GDM1 (cell line): ENCODE measurements at places on chromosomes 3 and 15.

DNA sequence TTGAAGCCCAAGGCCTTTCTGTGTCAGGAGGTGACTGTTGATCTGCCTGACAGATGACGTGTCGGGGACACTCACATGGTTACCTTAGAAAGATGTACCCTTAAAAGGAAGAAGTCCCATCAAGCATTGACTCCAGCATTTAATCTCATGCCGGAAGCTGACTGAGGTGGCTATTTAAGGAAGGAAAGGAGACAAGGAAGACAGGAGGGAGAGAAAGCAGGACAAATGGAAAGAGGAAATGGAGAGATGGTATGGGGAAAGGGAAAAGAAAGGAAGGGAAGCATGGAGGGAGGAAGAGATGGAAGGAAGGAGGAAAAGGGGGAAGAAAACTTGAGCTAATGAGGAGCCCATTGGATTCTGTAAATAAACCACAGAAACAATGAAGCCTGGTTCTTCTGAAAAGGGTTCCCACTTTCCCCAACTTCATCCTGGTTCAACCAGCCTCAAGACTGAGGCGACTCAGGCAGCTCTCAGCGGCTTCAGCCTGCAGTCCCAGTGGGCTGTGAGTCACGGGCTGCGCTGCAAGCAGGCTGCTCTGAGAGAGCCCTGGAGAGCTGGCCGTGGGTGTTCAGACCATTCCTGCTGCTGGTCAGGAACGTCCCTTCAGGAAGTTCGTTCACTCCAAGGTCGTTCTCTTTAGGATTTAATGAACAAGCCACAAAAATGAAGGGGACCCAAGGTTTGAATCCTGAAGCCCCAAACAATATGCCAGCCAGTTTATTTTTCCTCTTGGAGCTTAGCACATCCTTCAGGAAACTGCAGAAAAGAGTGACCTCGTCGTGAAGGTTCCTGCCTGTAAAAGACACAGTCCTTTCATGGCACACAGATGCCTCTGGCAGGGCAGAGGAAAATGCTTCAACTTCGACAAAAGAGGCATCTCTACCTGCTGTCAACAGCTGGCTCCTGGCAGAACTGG lies 69.6 kb upstream of the THBS1 start:
- no peak for DNase-seq

GRCh38 chr15:25176991-25177954 lies 222.5 kb downstream of the SNRPN start:
- no peak for DNase-seq

DNA sequence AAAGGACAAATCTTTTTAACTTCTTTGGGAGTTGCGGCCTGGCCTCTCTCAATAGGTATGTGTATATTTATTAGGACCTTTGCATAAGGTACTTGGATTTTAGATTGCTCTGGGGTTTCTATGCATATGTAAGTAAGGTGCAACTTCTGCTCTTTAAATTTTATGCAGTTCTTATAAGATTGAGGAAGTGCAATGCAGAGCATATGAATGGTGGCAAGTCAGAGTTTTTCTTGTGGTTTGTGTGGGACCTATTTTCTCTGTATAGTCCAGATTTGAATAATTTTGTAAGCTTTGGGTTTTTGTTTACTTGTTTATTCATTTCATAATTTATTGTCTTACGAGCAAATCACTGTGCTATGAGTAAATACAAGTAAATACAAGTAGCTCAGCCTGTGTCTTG lies 101.5 kb downstream of the ATG7 start:
- DNase-seq, result no peak

- DNase-seq, result no peak
Measured at GRCh38 chr15:54564166-54564565, 585.9 kb downstream of the UNC13C start.

DNA sequence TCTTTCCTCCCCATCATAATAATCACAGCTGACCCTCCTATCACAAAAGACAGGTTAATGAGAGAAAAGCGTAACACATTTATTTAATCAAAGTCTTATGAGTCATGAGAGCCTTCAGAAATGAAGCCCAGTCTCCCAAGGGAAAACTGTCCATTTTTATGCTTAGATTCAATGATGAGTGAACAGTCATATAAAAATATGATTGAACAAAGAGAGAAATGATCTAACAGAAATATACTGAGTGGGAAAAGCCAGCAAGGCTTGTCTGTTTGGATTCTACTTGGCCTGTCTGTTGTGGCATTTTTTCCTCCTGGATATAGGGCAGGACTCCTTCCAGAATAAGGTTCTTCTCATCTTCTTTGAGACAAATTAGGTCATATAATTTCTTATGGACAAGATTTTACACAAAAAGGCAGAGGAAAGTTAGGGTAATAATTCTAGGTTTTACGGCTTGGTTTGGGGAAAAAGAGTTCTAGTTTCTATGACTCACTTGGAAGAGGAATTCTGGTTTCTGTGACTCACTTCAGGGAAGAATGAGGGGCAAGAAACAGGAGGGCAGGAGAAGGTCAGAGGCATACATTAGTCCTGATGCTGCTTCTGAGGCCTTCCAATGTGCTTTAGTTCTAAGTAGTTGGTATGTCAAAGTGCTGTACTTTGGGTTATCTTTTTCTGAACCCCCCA lies 534.2 kb downstream of the ZIC1 start:
- DNase-seq, result no peak

DNA sequence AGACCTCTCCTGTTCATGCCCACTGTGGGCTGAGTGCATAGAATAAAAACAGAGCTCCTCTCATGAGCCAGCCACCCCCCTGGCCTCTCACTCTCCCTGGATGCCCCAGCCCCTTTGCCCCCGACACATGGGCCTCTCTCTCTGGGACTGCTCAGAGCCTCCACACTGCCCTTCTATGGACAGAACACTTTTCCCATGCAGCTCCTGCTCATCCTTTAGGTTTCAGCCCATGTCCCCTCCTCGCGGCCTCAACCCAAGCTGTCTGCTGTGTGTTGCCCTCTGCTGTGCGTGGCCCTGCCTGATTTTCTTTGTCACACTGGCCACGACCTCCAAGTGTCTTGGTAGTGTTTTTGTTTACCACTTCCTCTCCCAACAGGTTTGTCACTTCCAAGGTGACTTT lies 20.7 kb upstream of the PRR23E start:
- DNase-seq, result no peak

GRCh38 chr3:114427285-114428043 lies 133.6 kb downstream of the TIGIT start:
- no peak for DNase-seq

GRCh38 chr3:78881501-78881900 lies 886.3 kb downstream of the ROBO1 start:
- DNase-seq, result no peak

DNA sequence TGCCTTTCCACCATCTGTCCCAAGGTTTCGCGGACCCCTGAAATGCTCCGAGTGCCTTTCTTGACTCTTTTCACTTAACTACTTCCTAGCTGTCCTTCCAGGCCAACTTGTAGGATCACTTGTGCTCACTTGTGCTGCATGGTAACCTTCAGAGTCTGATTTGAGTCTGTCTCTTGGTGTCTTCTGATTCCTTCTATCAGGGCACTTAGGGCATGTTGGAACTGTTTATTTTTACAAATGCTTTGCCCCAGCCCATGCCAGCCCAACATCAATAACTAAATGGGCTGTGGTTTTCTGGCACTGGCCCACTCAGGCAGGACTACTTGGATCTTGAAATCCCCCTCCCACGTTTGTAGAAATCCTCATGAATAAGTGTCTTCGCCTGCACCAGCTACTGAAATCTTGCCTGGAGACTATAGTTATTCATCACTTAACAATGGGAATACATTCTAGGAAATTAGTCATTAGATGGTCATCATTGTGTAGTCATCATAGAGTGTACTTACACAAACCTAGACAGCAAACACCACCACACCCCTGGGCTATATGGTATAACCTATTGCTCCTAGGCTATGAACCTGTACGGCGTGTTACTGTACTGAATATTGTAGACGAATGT lies 123.1 kb upstream of the STRIT1 start:
- no peak for DNase-seq

DNA sequence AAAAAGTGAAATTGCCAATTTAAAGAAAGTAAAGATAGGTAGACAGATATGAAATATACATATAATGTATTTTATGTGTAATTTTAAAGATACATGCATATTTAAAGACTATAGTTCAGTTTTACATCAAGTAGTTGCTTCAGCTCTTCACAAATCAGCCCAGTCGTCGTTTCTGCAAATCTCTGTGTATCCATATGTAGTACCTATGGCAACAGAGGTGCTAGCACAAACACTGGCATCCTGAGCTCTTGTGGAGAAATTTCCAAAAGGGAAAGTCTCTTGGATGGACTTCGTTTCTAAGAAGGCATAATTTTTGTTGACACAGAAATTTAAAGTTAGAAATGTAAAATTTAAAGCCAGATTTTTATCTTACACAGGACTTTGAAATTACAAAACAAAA lies 1284.7 kb downstream of the ROBO1 start:
- DNase-seq, result no peak

DNA sequence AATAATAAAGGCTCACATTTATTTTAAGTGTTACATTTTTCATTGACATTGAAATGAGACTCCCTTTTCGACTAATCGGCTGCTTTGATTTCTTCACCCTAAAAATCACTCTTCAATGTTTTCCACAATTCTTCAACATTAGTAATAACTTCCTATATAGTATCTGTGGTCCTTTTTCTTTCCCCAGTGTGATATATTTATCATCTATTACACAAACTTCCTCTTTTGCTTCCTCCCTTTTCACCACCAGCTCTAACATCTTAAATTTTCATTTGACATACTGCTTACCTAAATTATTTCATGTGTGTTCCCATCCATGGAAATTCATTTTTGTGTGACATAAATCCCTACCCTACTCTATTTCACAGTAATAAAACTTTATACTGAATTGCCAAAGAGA lies 244.4 kb downstream of the TIGIT start:
- DNase-seq, result no peak

DNA sequence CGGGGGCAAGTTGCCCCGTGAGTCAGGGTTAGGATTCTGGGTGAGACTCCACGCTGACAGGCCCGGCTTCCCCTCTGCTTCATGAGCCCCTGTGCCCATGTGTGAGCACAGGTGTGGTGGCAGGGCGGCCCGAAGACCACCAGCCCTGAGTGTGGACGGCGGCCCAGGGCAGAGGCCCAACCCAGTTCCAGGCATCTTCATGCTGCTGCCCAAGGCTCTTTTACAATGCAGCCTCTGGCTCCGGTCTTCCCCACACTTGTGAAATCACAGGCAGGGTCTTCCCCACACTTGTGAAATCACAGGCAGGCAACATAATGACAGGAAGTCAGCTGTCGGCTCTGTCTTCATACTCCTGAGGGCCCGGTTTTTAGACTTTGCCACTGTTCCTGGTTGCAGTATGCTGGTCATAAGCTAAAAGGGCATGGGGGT lies 78.8 kb downstream of the AAGAB start:
- DNase-seq, result no peak

DNA sequence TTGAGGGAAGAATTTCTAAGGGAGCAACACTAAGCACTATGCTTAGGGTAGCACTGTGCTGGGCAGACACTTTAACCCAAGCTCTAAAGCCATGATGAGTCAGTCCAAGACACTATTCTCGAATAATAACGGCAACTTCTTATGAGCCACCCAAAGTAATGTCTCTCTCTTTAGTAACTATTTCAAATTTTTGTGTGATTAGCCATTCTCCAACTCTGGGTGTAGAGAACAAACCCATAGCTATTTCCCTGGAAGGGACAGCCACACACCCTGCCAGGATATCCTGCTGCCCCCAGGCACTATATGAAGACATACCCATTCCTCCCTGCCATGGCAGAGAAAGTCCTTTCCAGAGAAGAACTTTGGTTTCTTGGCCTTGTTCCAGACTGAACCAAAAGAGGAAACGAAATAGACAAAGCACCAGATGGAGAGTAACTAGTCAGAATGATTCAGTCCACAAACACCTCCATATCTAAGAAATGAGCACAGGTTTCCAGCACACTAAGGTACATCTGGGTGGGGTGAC lies 384.9 kb upstream of the THBS1 start:
- no peak for DNase-seq

DNA sequence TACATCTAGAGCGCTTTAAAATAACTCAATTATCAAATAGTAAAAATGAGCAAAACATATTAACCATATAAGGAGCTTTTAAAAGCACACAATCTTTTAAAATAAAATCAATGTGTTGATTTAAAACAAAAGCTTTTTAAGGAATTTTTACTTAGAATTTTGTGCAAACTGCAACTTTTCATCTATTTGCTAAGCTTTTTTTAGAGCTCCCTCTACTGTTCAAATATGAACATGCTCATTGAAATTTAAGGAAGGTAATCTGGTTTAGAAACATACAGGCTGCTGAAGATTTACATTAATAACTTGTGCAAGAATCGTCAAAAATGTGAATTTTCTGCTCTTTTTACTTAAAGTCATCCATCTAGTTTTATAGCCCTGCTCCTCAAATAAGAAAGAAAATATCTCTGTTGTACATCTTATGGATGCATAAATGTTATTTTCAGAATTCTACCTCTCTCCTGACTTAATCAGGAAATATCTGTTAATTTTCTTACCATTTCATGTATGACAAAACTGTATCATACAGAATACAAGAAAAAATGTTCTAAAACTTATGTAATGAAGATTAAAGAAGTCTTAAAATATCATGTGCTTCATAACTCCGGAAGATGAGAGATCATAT lies 469.4 kb upstream of the ROBO2 start:
- DNase-seq, result no peak

- DNase-seq, result no peak
Measured at GRCh38 chr15:62075595-62076277, 9.0 kb downstream of the C2CD4A start.

DNA sequence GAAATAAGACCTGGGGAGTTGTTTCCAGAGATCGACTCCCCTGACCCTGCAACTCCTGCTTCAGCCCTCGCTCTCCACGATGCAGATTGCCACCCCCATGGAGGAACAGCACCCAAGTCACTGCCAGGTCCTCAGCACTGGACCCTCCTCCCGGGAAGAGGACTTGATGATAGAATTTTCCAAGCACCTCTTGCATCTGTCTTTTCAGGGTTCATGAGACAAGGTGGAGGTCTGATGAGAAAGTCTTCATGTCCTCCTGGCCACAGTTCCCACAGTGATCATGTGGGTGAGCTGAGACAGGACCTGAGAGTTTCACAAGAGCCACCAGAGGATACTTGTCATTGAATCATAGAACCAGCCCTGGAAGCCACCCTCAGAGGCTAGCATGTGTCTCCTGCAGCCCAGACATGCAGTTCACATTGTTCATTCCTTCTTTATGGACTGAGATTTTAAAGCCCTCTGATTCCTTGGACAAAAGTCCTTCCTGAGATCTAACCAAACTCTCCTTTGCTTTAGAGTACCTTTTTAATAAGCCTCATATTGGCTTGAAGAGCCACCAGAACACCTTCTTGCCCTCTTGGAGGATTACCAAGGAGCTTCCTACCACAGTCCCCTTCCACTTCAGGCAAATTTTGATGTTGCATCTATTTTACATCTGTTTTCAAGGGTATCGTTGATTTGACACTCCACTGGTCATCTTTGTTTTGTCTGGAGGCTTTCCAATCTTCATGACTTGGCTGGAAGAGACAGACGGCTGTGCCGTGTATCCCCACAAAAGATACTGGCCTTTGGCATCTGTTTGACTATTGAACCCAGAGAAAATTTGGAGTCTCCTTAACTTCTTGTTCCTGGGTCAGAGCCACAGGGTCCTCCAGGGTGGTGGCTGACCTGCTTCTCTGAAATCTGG lies 224.8 kb upstream of the BHLHE40 start:
- DNase-seq, result no peak

- DNase-seq, result no peak
Measured at GRCh38 chr15:78007964-78008886, 69.3 kb downstream of the TBC1D2B start.
